Ovary (tissue), 10 donors: ENCODE measurements at places on chromosomes 5 and 9. TPM values are rescaled to one million over a fixed set of nuclear protein-coding genes. Genes with fewer than 3 reads are reported as not detected.

GRCh38 chr5:126826619-126827215 lies 49.8 kb downstream of the LMNB1 start:
- DNase-seq: no peak

Gene SOX30
- total RNA-seq: not detected

Gene NACC2
- total RNA-seq: 29.8 TPM

- DNase-seq: no peak
Observed at GRCh38 chr9:14348373-14349145, 34.6 kb upstream of the NFIB start.

GRCh38 chr5:135921388-135921787 lies 25.7 kb upstream of the IL9 start:
- no peak for DNase-seq

DNA sequence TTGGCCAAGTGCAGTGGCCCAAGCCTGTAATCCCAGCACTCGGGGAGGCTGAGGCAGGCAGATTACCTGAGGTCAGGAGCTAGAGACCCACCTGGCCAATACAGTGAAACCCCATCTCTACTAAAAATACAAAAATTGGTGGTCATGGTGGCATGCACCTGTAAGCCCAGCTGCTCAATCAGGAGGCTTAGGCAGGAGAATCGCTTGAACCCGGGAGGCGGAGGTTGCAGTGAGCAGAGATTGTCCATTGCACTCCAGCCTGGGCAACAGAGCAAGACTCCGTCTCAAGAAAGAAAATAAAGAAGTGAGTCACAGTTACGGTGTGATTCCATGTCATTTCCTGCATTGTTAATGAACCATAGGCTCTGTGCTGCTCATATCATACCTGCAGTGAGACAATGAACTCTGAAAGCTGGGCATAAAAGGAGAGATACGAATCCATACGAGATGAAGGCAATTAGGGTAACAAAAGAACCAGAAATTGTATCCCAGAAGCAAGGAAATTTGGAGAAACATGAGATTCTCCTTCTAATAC lies 44.6 kb downstream of the TIMD4 start:
- DNase-seq: no peak
